Left renal pelvis (tissue), 4 donors: ENCODE measurements at places on chromosomes 7 and 10. TPM values are rescaled to one million over a fixed set of nuclear protein-coding genes. Genes with fewer than 3 reads are reported as not detected.

Gene PON1
- 1.0 TPM for polyA plus RNA-seq

DNA sequence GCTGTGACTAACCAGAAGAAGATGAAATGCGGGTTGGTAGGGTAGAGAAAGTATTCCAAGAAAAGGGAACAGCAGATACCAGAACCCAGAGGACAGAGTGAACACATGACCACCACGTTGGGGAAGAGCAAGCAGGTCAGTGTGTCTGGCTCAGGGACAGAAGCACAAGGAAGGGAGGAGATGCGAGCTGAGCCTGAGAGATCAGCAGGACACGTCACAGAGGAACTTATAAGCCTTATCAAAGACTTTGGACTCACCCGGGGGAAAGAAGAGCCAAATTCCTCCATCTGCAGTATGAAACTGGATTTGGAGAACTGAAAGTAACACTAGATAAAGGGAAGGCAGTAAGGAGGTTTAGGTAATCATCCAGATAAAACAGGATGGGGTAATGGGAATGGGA, 232.1 kb upstream of the NPVF start:
- no peak for DNase-seq

GRCh38 chr7:55593515-55594318, 21.4 kb upstream of the VOPP1 start:
- no peak for DNase-seq

Gene FANK1
- 2.5 TPM for polyA plus RNA-seq

Gene RET
- polyA plus RNA-seq: 2.4 TPM

Gene SCART1
- polyA plus RNA-seq: 3.6 TPM
